Neural crest cell (in vitro differentiated cells): ENCODE measurements at places on chromosomes 7 and 10.

- no peak for DNase-seq
Measured at GRCh38 chr7:150410131-150410530, 31.0 kb downstream of the ZNF775 start.

DNA sequence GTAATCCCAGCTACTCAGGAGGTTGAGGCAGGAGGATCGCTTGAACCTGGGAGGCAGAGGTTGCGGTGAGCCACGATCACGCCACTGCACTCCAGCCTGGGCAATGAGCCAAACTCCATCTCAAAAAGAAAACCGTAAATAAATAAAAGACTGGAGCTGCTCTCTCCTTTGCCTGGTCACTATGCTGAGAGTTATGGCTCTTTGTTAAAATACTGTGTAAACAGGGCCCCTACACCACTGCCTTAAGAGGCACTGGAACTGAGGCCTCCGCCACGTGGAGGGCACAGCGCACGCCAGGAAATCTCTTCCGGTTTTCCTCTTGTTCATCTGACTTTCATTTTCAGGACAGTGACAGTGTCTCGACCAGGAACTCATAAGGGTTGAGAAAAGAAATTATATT, 123.3 kb downstream of the PAXIP1 start:
- no peak for DNase-seq

DNA sequence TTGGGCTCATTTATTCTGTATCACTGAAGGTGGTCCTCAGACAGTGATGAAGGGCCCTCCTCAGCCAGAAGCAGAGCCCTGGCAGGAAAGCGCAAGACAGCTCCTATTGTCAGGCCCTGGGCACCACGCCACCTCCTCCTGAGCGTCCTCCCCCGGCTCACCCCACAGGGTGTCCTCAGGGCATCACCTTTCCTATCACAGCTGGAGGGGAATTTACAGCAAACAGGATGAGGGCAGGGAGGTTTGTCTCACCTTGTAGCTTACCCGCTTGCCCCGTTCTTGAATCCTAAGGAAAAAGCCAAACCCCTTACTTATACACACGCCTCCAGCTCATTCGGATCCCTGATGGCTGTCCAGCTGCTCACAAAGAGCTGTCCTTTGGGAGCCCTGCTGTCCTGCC, 50.2 kb upstream of the LANCL2 start:
- no peak for DNase-seq

- peak; percentile 38 for DNase-seq
Measured at GRCh38 chr10:69913606-69914382, 112.1 kb downstream of the COL13A1 start.

DNA sequence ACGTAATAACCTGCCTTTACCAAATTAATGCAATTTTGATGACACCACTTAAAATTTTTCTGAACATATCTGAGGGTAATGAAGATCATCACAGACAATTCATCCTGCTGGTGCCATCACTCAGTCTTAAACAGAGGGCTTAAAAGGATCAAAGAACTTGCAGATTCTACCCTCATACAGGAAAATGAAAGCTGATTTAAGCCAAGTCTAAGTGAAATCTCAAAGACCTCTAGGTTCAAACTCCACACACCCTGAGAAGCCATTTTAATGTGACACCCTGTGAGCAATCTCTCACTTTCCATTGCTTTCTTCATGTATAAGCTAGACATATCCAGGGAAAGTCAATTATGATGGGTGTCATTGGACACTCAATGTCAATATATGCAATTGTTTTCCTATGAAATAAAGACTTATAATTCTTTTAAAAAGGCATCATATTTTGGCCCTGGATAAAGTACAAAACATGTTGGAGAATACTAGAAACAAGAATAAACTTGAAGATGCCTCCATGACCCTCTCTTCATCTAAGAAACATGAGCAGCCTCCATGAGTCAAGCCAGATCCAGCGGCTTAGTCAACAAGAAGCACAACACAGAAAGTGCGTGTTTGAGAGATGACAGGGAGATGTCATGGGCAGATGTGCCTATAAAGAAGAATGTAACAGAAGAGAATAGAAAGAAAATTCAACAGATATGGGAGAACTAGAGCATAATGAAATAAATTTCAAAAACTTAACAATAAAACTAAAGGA, 291.9 kb downstream of the PARD3 start:
- DNase-seq = no peak

- DNase-seq = no peak
Measured at GRCh38 chr10:45495438-45496152, 121.6 kb downstream of the ALOX5 start.

- DNase-seq = no peak
Measured at GRCh38 chr10:132615341-132616169, 78.0 kb downstream of the INPP5A start.

GRCh38 chr10:97532935-97533671, 34.4 kb downstream of the UBTD1 start:
- no peak for DNase-seq

GRCh38 chr10:22379059-22379458, 33.8 kb downstream of the SPAG6 start:
- DNase-seq = no peak

DNA sequence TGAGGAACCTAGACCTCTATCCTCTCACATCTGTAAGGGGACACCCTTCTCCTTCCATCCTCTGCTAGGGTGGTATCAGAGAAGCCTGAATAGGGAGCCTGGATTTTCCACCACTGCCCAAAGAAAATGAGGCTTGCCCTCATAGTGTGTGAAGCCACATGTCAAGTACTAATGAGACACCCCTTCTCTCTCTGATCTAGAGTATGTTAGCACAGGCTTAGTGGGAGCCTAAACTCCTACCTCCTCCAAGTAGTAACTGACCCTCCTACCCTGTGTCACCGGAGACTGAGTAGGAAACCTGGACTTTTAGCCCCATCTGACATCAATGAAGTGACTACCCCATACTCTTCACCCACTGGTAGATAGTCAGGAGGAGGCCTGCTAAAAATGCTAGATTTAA, 65.6 kb downstream of the PHYHIPL start:
- DNase-seq = no peak

GRCh38 chr7:21999896-22000295, 54.2 kb upstream of the CDCA7L start:
- DNase-seq = no peak

DNA sequence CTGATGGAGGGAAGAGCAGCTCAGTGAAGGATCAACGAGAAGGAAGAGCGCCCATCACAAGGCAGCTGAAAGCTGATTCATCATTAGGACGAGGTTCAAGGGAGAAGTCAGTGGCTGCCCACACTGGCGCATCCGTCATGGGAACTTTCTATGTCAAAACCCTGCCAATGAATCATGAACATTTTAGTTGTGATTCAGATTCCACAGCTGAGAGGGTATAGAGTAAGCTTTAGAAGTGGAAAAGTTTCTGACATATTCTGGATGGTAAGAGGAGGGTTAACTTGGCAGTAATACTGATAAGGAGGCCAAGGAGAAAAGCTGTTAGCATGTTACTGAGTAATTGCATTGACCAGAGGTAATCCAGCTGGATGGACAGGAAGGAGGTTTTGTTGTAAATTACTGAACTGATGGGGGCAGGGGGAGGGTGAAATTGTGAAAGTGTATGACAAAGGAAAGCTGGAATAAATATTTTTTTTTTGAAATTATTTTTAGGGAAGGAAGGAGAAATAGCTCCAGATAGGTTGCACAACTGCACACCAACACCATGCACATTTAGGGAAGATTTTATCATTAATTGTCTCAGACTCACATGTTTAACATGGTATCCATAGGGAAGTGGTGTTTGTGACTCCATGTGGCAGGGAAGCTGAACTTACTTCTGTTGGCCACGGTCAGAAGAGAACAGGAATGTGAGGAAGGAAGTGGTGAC, 78.3 kb upstream of the NRP1 start:
- no peak for DNase-seq

- no peak for DNase-seq
Measured at GRCh38 chr10:49298983-49299815, at the start of gene C10orf71. Gene C10orf71, plus strand, starts transcription at chr10:49299170. Its CDS starts 23,376 bp downstream, at chr10:49322546.

- DNase-seq = no peak
Measured at GRCh38 chr7:7820939-7821338, 102.5 kb upstream of the RPA3 start.
